Caco-2 (cell line): ENCODE measurements at places on chromosomes 7 and 10.
A peak's percentile ranks its signal among the peaks of the same experiment; 100 is the strongest.

DNA sequence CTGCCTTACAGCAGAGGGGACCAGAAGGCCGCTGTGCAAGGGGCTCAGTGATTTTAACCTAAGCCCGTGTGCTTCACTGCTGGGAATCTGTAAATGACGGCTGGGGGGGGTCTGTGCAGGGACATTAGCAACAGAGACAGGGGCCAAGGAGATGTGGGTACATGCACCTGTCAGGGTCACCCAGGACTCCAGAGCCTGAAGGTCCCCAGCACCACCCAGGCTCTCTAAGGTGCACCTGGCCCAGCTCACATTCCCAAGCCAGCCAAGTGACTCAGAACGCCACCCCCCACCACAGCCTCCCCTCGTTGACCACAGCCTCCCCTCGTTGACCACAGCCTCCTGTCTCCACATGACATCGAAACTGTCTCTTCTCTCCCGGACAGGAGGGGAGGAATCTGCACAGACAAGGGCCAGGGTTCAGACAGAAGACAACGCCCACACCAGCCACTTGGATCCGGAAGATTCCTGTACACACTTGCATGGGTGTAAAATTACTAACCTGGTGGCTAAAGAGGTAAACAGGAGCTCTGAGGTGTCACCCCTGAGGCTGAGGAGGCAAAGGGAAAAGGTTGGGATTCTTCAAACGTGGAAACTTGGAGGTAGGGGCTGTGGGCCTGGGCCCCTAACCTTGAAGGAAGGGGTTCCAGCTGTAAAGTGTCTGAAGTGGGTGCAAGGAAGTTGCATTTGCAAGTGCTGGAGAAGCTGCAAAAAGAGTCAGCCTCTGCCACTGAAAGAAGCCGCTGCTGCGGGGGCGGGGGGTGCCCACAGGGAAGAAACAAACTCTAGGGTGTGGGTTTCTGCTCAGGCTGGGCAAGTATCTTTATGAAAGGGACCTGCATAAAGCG lies 27.0 kb downstream of the CALML3 start:
- DNase-seq, result peak; percentile 44

- no peak for DNase-seq
Observed at GRCh38 chr10:23040002-23040401, 55.4 kb upstream of the MSRB2 start.

DNA sequence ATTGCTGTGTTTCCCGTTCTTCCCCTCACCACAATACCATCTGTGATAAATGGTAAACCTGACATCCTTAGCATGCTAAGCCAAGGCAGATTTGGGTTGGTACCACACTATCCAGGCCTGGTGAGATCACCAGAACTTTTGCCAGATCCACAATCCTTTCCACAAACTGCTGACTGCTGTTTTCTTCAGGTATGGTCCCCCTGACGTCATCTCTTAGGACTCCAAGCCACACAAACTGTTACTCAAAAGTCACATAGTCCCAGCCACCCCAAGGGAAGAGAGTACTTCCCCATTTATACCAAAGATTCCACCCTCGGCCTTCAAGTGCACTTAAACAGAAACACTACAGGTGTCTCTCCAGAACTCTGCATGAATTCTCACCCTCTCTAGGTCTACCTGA lies 34.8 kb downstream of the SLC25A13 start:
- no peak for DNase-seq

- peak; percentile 62 for DNase-seq
Observed at GRCh38 chr7:100079024-100079560, 2.4 kb downstream of the ZNF3 start.

- DNase-seq, result no peak
Observed at GRCh38 chr10:101903827-101904550, 60.4 kb upstream of the KCNIP2 start.

GRCh38 chr10:130926442-130926841 lies 385.1 kb downstream of the TCERG1L start:
- DNase-seq, result no peak

DNA sequence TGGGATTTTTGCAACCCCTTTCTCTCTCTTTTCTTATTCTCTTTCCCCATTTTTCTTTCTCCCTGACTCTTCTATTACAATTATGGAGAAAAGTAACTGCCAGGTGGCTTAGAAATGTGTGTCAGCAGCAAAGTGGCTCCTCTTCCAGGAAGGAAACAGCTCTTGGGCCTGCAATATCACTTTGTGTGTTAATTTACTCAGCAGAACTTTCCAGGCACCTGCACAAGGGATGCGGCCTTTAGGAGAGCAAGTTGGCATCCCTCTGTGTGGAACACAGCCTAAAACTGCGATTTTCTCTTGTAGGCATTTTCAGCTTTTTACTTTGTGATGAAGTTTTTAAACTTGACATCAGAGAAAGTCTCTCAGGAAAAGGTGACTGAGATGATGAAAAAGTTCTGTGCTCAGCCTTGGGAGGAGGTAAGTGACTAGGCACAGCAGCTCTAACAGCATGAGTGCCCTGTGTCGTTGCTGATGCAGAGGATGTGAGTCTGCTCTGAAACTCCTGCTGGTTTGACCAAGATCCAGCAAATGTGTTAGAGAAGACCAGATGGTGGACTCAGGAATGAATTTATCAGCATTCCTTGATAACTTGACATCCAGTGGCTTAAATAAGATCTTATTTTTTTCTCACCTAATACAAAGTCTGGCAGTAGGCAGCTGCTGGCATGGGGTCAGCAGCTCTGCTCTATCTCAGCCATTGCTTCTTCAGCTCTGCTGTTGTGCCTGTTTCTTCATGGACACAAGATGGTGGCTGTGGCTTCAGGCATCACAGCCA lies 47.4 kb upstream of the CC2D2B start:
- DNase-seq, result no peak

- no peak for DNase-seq
Observed at GRCh38 chr7:8434290-8435002, 1.0 kb downstream of the NXPH1 start.

GRCh38 chr7:151813997-151814396 lies 62.9 kb downstream of the PRKAG2 start:
- no peak for DNase-seq

DNA sequence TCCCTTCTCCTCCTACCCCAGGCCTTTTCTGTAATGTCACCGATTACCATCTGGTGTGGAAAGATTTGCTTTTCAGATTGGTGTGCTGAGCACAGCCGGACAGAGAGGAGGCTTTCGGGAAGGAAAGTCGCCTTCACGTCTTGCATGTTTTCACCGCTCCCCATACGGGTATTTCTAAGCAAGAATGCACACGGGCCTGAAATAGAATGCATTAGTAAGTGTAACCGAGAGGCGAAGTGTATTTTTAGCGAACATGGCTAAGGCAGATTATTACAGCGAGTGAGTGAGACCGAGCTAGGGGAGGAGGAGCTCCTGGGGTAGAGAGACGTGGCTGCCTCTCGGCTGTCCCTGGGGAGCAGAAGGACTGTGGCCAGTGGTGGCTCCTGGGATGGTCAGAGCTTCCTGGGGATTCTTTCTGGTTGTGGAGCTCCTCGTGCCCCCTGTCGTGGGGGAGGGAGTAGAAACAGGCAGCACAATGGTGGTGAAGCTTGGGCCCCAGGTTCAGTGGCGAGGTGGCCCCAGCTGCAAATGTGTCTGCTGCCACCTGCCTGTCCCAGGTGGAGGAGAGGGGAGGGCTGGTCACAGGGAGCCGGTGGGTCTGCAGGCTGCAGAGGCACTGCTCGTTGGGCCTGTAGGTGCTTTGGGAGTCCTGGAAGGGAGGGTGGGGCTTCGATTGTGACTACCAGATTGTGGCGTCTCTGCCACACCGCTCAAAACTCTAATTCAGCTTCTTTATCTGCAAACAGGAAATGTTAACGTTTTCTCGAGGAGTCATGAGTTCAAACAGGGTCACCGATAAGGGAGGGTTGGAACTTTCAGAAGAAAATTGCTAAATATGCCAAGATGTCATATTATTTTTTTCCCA lies 135.8 kb downstream of the CAMK1D start:
- peak; percentile 60 for DNase-seq

DNA sequence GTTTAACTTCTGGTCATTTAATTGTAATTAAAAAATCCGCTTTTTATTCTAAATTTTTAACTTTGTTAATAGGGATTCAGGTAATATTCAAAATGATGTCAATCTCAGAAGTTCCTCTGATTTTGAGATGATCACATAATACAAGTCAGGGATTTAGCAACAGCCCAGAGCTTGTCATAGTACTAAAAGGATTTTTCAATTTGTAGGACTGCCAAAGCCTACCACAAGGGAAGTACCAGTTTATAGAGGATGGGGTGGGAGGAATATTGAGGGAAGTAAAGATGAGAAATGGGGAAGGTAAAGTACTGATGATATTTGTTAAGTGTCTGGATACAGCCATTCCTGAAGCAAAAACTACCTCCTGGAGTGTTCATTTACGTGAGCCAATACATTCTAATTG lies 278.2 kb upstream of the TEX47 start:
- no peak for DNase-seq

GRCh38 chr10:3281941-3282673 lies 109.5 kb upstream of the PITRM1 start:
- no peak for DNase-seq

GRCh38 chr10:22320591-22321155 lies at the start of gene BMI1:
Gene BMI1 (plus strand): TSS chr10:22321099. CDS start chr10:22326450, 5,351 bp downstream.
- peak; percentile 91 for DNase-seq

DNA sequence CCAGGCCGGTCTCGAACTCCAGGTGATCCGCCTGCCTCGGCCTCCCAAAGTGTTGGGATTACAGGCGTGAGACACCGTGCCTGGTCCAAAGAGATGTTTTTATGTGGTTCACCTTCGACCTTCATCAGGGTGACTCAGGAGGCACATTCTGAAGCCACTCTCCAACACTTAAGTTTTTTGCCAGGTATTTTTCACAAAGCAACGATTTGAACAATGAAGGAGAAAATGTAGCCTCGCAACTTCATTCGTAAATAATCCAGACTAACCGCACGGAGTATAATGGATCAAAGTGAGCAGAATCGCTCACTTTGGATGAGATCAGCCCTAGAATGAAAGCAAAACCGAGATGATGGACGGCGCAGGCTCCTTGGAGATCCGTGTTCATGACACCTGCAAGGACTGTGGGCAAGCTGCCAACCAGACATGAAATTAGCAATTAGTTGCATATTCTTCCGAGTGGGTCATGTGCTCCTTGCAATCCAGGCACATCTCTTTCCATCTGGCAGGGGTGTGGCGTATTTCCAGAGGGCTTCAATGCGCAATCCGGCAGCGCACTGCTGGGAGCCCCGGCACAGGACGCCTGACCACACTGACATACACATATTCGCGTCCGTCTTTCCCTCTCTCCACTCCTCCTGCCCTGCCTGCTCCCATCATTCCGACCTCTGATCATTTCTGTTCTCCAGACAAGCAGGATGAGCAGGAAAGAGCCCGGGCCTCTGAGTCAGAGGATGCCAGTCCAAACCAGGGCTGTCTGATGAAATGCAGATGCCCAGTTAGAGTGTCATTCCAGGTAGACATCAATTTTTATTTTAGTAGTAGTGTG lies 148.4 kb downstream of the KLF6 start:
- DNase-seq, result no peak

DNA sequence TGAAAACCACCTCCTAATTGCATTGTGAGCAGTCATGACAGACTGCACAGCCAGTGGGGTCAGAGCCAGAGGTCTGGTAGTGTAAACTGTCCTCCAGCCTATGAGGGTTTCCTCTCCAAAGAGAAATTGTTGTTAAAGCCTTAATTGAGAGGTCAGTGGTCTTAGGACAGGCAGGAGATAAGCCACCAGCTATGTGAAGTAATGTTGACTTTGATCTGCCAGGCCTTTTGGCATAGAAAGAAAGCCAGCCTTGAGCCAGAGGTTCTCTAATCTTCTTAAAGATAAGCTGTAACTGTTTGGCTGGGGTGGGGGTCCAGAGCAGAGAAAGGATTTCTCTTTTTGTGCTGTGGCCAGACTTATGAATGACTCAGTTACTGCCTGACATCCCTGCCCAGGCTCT lies 248.4 kb downstream of the WDR11 start:
- DNase-seq, result peak; percentile 51

- DNase-seq, result no peak
Observed at GRCh38 chr10:16915300-16915699, 98.1 kb upstream of the RSU1 start.

GRCh38 chr7:84985073-84985784 lies 201.6 kb downstream of the SEMA3D start:
- no peak for DNase-seq

- no peak for DNase-seq
Observed at GRCh38 chr10:34719746-34720145, 95.3 kb downstream of the PARD3 start.

GRCh38 chr10:24891823-24892222 lies 60.6 kb downstream of the PRTFDC1 start:
- DNase-seq, result no peak

DNA sequence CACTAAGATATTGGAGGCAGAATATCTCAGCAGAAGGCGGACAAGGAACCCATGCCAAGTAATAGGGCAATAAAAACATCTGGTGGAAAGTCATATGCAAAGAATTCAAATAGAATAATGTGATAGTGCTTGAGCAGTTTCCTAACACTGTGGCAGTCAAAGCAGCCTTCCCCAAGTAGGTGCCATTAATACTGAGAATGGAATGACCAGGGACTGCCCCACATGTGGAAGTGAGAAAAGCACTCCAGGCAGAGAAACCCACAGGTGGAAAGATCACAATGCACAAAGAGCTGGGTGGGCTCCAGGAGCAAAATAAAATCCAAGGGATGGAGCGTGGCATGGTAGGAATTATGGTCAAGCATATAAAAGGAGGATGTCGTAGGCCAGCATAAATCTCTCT lies 64.4 kb upstream of the NME8 start:
- DNase-seq, result no peak

DNA sequence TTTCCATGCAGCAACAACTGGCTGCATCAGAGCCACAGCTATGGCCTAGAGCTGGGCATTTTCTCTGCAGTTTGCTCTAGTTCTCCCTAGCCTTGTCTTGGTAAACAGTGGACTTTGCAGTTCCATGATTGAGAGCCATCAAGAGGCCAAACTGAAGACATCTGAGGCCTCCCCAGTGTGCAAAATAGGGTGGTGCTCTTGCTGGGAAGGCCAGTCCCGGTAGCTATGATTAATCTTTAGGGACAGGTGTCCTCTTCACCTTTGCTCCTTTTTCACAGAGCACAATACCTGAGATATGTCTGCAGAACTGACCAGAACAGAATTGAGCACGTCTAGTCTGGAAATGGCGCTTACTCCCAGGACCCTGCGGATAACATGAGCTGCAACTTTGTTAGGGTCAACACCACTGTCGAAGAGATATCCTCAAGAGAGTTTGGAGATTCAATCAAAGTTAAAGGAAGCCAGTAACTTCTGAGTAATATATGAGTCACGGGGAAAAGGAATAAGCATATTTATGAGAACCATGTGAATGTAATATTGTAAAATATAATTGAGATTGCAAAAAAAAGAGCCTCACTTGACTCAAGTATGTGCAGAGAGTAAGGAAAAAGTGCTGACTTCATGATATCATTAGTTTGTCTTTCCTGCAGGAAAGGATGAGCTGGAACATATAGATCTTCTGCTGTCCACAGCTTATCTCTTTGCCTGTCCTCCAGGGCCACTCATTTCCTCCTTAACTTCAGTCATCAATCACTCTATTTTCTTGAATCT lies 76.7 kb downstream of the ANK3 start:
- no peak for DNase-seq
